ENCODE measurements at places on chromosomes 2 and 18.

- no peak for DNase-seq
Measured at GRCh38 chr18:26325771-26326170, 99.5 kb downstream of the TAF4B start.

DNA sequence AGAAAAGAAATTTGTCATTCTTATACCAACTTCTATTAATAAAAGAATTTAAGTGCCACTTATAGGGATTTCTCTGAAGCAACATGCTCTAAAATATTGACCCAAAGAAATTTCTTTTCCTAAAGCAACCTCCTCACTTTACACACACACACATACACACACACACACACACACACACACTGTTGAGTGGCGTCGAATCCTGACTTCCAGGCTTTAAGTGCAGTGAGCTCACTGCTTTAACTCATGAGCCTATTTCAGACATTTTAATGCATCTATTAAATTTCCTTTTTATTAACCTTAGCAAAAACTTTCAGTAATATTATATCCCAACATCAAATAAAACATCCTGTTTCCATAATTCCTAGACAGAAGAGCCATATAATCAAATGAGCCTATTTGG lies 229.1 kb upstream of the ACVR2A start:
- no peak for DNase-seq

DNA sequence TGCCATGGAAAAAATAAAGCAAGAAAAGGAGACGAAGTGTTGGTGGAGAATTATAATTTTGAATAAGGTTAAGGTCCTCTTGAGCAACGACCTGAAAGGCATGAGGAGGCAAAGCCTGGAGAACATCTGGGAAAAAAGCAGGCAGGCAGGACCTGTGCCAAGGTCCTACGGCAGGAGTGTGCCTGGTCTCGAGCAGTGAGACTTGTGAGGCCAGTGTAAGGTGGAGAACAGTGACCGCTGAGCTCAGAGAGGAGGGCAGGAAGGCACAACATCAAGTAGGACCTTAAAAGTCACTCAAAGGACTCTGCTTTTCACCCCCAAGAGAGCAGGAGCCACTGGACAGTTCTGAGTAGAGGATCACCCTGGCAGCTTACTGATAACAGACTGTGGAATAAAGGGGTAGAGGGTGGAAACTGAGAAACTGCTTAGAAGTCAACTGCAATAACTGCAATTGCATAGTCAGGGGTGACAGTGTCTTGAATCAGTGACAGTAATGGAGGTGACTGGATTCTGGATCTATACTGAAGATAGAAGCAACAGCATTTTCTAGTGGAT lies 3.5 kb downstream of the NOL10 start:
- DNase-seq = no peak

GRCh38 chr2:72983500-72984161 lies 66.3 kb downstream of the EMX1 start:
- no peak for DNase-seq

DNA sequence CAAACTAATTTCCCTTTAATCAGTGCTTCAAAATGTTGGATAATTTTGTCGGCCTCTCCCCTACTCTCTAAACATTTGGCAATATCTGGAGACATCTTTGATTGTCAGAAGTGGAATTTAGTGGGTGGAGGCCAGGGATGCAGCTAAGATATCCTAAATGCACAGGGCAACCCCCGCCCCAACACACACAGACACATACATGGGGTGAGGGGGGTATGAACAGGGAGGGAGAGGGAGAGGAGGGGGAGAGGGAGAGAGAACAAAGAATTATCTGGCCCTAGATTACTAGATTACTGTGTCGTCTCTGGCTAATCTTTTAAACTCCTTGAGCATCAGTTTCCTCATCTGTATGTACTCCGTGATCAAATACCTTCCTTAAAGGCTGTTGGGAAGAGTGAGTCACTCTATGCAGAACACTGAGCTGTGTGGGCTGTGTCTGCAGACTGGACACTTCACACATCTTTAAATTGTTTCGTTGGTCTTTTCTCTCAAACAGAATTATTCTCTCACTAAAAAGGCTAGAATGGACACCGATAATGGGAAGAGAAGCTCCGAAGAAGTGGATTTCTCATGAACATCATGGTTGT lies 2.9 kb downstream of the RNF149 start:
- no peak for DNase-seq
